ENCODE measurements at places on chromosomes 4 and X.

DNA sequence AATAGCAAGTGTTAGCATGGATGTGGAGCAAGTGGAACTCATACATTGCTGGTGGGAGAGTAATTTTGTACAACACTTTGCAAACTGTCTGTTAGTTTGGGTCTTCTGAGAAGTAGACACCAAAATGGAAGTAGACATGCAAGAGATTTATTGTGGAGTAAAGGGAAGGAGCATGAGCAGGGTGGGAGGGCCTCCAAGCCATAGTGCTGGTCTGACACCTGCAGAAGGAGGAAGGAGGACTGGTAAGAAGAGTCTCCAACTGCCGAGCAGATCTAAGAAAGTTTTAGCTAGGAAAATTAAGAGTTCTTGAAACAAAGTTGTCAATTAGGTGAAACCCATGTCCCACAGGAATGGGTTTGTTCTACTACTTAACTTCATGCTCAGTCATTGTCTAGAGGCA, 64.0 kb upstream of the DDIT4L start:
- DNase-seq = no peak

DNA sequence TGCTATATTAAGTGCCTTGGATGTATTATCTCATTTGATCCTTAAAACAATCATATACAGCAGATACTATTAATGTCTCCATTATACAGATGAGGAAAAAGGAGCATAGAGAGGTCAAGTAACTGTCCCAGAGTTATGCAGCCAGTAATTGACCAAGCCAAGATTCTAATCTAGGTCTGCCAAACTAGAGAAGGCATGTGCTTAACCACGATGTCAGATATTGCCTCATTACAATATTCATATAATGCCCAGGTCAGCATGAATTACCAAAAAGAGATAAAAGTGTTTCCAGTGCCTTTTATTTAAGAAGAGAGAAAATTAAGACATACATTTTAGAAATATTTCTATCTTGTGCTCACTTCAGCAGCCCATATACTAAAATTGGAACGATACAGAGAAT, 7.1 kb downstream of the ARHGEF6 start:
- no peak for DNase-seq

- no peak for DNase-seq
Measured at GRCh38 chrX:112844250-112844649, 3.6 kb upstream of the AMOT start.

DNA sequence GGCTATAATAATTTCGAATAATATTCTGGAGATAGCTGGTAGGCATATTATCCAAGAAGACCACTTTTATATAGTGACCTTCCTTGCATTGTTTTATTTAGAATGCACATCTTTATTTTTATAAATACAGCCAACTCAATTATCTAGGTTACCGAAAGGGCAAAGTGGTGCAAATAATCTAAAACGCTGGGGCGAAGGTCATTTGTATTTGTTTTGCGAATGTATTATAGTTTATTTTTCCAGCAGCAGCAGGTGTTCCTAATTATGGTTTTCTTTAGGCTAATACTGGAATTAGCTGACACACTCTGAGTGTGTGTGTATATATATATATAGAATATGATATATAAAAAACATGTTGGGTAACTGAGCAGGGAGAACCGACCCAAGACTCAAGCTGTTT, 48.1 kb upstream of the RAP2C start:
- no peak for DNase-seq

DNA sequence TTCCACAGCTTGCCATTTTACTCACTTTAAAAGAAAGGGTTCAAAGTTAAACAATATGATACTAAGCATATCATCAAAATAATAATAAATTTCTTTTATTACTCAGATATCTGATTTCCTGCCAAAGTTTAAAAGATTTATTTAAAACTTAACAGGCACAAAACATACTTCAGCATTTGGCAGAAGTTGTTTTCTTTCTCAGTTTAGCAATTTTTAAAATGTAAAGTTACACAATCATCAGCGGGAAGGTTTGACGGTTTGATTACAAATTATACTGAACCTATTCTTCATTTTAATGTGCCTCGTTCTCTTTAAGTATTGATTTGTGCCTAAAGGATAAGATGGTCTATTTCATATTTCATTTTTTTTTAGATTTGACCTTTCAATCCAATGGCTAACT, 227.2 kb downstream of the APBB2 start:
- no peak for DNase-seq

GRCh38 chr4:117545039-117545438, 459.7 kb upstream of the TRAM1L1 start:
- no peak for DNase-seq

DNA sequence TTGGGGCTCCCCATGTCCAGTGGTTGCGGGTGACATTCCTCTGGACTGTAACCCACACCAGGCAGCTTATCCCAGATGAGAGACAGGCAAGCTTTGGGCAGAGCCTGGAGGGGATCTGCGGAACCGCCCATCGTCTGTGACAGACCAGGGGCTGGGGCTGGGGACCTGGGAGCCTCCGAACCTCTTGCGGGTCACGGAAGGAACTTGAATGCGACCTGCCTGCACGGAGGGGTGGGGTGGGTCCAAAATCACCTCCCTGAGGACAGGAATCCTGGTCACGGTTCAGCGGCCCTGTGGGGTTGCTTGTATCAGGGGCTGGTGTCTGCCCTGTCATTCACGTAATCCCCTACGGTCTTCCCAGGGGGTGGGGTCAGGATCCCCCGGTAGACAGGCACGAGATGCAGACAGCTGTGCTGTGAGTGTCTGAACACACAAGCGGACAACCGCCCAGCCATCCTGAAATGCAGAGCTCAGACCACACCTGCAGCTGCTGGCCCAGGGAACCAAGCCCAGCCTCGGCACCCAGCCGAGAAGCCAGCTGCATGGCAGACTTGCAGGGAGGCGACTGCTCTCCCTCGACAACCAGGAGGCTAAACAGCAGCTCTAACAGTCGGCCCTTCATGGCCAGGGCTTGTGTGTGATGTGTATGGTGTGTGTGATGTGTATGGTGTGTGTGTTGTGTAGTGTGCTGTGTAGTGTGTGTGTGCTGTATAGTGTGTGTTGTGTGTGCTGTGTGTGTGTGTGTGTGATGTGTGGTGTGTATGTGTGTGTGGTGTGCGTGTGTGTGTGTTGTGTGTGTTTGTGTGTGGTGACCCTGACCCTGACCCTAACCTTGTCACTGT, 105.9 kb upstream of the ADRA2C start:
- no peak for DNase-seq

- no peak for DNase-seq
Measured at GRCh38 chrX:136147315-136147901, at the start of gene FHL1. FHL1 (plus strand) TSS chrX:136147533.

DNA sequence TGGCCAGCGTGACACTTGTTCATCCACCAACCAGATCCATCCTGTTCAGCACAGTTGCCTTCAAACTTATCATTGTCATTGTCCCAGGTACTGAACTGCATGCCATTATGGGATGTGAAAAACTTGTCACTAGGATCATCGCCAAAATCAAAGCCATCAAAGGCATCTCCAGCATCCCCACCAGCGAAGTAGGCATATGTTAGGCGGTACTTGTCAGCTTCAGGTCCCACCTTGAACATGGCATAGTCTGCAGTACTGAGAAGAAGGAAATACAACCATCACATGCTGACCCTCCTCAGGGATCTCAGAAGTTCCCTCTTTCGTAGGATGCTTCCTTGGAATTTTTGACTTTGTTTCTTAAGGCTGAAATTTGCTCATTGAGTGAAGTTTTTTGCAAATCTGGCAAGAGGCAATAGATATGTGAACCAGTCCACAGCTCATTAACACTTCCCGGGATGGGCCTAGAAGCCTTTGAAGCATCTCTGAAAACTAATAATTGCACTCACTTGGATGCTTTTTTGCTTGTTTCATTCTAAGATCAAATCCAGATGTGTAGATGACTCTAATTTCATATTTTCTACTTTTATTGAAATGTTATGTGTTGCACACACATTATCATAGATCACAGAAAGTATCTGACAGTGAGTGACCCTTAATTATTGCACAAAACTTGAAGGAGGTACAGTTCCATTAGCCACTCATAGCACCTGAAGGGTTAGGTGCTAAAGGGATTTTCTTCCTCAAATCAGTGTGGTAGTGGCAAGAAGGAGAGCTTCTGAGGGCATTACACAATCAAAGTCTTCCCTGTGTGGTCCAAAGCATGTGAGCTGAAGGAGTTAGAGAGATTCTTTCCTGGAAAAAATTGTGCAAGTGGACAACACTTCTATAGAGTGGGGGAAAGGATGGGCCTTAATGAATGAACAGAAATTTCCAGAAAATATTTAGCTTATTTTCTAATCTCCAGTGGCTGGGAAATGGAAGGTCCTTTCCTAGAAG, 5.4 kb downstream of the FGG start:
- DNase-seq = no peak

GRCh38 chr4:3044870-3045819, 29.2 kb downstream of the HTT-AS start:
- DNase-seq = no peak

DNA sequence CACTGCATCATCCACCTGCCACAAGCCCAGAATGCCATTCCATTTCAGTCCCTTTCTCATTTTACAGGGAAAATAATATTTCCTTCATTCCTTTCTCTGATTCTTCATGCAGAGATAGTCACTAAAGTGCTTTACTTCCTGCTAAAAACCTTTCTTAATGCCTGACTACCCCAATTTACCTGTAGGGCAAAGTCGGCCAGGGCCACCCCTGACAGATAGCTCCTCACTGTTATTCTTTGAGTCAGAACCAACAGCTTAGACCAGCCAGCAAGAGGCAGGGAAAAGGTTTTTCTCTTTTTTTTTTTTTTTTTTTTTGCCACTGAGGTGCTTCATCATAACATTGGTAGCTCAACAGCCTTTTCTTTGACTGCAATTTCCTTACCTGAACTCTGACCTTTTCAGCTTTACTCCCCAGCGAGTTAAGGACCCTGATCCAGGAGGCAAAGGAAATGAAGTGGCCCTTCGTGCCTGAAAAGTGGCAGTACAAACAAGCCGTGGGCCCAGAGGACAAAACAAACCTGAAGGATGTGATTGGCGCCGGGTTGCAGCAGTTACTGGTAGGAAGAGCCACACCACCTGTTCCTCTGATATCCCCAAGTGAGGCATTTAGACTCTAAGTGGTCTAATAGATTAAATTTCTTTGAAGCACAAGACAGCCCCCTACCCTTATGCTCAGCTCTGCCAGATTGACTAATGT, 85.0 kb downstream of the ALPK1 start:
- DNase-seq = no peak

- no peak for DNase-seq
Measured at GRCh38 chr4:167308876-167309275, 74.6 kb upstream of the SPOCK3 start.

- no peak for DNase-seq
Measured at GRCh38 chr4:963276-964225, 9.8 kb downstream of the DGKQ start.

DNA sequence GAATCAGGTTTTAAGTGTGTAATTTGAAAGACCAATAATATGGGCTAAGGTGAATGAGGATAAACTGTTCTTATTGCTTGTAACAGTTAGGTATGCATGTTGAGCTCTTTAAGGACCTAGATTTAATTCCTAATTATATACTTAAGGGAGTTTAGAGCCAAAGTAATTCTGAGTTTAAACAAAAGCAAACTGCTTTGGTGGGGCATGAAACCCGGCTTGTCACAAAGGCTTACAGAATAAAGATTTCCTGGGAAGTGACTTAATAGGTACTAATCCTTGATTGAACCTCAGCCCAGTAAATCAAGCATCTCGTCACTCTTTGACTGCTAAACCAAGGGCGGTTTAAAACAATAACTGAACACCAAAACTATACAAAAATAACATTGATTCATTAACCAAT, 1324.2 kb downstream of the RPA4 start:
- DNase-seq = no peak

- DNase-seq = no peak
Measured at GRCh38 chrX:43313035-43313434, 343.1 kb upstream of the MAOA start.

- no peak for DNase-seq
Measured at GRCh38 chr4:75069493-75070074, 136.7 kb downstream of the PARM1 start.

DNA sequence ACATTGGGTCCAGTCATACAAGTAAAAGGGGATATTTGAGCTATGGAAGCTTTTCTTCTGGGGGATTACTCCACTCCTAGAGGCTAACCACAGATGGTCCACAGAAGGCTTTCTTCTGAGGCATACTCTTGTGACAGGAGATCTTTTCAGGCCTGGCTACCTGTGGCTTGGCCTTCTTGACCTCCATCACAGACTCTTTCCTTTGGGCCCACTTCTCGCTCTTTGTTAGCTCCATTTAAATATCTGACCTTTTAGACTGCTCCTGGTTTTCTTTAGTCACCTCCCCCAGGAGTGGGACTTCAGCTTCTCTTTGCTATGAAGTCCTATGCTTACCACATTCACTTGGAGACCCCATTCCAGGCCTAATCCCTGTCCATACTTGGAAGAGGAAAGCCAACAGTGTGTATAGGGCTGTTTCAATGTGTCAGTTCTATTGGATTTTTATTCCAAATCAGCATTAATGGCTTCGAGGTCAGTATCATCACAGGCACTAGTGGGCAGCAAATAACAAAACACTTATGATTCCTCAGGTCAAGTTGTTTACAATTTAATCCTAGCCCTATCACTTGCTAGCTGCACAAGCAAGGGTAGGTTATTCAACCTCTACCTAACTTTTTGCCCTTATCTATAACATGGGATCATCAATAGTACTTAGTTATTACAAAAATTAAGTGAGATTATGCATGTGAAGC, 26.3 kb downstream of the GPC3 start:
- no peak for DNase-seq

DNA sequence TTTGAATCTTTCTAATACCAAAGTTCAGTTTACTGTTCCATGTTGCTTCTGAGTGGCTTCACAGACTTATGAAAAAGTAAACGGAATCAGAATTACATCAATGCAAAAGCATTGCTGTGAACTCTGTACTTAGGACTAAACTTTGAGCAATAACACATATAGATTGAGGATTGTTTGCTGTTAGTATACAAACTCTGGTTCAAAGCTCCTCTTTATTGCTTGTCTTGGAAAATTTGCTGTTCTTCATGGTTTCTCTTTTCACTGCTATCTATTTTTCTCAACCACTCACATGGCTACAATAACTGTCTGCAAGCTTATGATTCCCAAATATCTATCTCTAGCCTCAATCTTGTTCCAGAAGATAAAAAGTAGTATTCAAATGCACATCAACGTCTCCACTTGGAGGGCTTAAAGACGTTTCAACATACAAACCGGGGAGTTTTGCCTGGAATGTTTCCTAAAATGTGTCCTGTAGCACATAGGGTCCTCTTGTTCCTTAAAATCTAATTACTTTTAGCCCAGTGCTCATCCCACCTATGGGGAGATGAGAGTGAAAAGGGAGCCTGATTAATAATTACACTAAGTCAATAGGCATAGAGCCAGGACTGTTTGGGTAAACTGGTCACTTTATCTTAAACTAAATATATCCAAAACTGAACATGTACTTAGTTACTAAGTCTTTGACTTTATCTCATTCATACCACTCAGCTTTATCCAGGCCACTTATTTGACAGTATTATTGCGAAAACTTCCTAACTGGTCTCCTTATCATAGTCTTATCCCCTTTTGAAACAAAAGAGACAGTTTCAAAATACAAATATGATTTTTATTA, 3.6 kb upstream of the AFP start:
- no peak for DNase-seq

DNA sequence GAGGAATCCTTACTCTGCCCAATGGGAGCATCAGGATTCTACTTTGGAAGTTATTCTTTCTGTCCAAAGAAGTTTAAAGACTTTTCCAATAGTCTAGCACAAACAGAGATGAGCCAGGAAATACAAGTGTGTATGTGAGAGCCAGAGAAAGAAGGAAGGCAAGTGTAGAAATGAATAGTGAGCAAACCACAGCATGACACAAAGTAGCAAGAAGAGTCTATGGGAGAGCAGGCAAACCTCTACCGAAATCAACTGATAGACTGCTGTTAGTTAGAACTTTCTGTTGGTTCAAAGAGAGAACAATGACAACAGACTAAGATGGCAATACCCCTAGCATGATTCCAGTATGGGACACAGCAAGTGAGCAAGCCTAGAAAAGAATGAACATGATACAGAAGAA, 16.1 kb upstream of the GPR34 start:
- no peak for DNase-seq

Measured in cortex of kidney (tissue), 1 donor.